Spinal cord (tissue), 10 donors: ENCODE measurements at places on chromosomes 2 and 18. TPM values are rescaled to one million over a fixed set of nuclear protein-coding genes. Genes with fewer than 3 reads are reported as not detected.

DNA sequence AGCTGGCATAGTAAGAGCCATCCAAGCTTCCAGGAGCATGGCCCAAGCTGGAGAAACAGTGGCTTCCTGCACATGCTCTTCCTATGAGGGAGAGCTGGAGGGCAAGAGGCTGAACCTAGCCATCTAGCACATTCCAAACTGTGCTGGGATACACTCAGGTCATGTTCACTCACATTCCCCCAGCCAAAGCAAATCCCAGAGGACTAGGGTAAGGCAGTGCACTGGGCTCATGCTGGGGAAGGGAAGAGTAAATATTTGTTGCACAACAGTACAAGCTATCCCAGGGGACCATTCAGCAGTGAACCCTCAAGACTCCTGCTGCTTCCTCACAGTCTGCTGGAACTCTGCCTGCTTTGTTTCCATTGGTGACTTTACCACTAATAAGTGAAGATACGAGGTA is 20.7 kb upstream of the GYPC start:
- no peaks in the 10 kb centered on the region for H3K27me3 ChIP-seq
- no peak overlapping the region for H3K4me3 ChIP-seq
- no peak overlapping the region for H3K27ac ChIP-seq
- H3K4me1 ChIP-seq, result no peaks in the 10 kb centered on the region
- DNase-seq, result no peak

- no peak overlapping the region for H3K4me3 ChIP-seq
- no peak overlapping the region for H3K27ac ChIP-seq
- no peaks in the 10 kb centered on the region for H3K27me3 ChIP-seq
- peaks cover 9% of the 10 kb centered on the region for H3K36me3 ChIP-seq
Measured at GRCh38 chr2:200482194-200482593, 27.7 kb downstream of the KCTD18 start.

GRCh38 chr2:88261725-88262124 is 91.6 kb downstream of the THNSL2 start:
- no peaks in the 10 kb centered on the region for H3K36me3 ChIP-seq
- H3K4me3 ChIP-seq, result no peak overlapping the region
- no peaks in the 10 kb centered on the region for H3K27me3 ChIP-seq
- H3K4me1 ChIP-seq, result no peaks in the 10 kb centered on the region

GRCh38 chr18:12455496-12455895 is 47.8 kb downstream of the PRELID3A start:
- H3K4me1 ChIP-seq, result peaks cover 11% of the 10 kb centered on the region
- H3K4me3 ChIP-seq, result no peak overlapping the region
- peak; percentile 95 for DNase-seq
- H3K36me3 ChIP-seq, result peaks cover 27% of the 10 kb centered on the region
- H3K27ac ChIP-seq, result peak overlapping the region; percentile 77

DNA sequence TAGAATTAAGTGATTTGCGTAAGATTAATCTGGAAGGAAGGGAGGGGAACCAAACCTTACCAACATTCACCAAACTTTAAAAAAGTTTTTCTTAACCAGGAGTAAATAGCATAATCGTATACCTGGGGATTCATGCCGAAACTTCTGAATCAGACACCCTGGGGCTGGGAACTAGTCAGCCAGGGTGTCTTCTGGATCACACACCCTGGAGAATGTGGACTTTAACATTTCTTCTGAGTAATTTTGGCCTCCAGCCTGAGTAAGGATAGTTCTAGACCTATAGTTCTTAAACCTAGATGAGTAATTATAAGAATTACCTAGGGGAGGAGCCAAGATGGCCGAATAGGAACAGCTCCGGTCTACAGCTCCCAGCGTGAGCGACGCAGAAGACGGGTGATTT is 44.1 kb upstream of the MEIS1 start:
- H3K4me1 ChIP-seq, result no peaks in the 10 kb centered on the region
- H3K36me3 ChIP-seq, result no peaks in the 10 kb centered on the region
- H3K4me3 ChIP-seq, result no peak overlapping the region
- no peaks in the 10 kb centered on the region for H3K27me3 ChIP-seq

DNA sequence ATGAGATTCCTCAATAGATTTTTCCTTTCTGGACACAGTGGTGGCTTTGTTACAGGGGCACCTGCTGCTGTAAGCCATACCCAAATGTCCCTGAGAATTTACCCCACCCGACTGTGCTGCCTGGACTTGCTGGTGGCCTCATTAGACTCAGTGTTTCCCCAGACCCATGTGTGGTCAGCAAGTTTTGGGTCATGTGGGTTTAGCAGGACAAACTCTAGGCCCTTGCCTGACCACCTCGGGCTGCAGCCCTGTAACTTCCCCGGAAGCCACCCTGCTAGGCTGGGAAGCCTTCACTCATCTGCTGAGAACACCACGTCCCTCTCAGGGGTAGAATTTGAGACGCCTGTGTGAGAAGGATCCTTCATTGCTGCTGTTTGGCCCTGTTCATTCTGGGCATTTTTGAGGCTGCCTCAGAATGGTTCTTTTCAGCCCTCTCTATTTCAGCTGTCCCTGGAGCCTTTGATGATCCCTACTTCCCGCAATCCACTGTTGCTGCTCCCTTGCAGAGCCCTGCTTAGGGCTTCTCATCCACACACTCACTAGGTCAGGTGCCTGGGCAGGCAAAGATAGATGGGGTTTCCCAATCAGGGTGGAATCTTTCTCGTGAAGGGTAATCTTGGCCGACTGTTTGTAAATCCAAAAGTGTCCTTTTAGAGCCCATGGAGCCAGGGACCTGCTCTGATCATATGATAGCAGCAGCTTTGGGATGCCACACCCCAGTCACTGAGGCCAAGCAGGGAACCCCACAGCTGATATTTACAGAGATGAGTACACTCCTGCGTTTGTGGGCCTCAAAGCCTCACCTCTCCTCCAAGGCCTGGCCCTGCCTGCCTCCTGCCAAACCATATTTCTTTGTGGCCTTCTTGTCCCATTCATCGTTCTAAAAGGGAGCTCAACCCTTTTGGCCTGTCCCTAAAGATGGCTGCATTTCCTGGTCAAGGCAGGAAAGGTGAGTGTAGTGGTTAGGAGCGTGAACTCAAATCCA is 6.7 kb downstream of the EHD3 start:
- peaks cover 19% of the 10 kb centered on the region for H3K36me3 ChIP-seq
- no peaks in the 10 kb centered on the region for H3K27me3 ChIP-seq
- peaks cover 50% of the 10 kb centered on the region for H3K4me1 ChIP-seq
- H3K4me3 ChIP-seq, result no peak overlapping the region
- DNase-seq, result no peak

DNA sequence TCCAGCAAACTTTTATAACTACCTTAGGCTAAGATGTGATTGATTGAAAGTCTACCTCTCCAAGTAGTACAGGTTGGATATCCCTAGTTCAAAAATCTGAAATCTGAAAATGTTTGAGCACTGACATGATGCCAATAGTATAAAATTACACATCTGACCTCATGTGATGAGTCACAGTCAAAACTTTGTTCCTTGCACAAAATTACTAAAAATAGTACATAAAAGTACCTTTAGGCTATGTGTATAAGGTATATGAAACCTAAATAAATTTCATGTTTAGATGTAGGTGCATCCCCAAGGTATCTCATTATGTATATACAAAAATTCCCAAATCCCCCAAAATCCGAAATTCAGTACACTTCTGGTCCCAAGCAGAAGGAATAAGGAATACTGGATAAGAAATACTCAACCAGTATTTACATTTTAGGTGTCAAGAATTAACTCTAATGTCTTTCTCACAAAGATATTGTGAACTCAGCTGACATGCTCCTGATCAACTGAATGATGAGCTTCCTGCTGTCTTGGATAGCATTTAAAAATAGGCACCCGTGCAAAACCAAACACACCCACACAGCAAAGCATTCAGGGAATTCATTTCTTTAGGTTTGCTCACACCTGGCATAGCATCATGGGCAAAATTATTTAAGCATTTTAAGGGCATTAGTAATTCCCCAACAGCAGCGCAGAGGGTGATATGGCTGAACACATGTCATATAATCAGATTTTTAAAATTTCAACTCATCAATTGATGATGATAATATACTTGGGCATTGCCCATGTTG is 497.4 kb upstream of the MEIS1 start:
- no peak overlapping the region for H3K4me3 ChIP-seq
- no peaks in the 10 kb centered on the region for H3K4me1 ChIP-seq
- no peak for DNase-seq
- H3K27ac ChIP-seq, result no peak overlapping the region

- no peaks in the 10 kb centered on the region for H3K36me3 ChIP-seq
- DNase-seq, result no peak
- no peaks in the 10 kb centered on the region for H3K27me3 ChIP-seq
- H3K27ac ChIP-seq, result no peak overlapping the region
- no peak overlapping the region for H3K4me3 ChIP-seq
Measured at GRCh38 chr2:38713338-38713737, 37.8 kb downstream of the SRSF7 start.

- H3K36me3 ChIP-seq, result no peaks in the 10 kb centered on the region
- H3K27ac ChIP-seq, result no peak overlapping the region
- no peaks in the 10 kb centered on the region for H3K27me3 ChIP-seq
Measured at GRCh38 chr2:231565887-231566594, 26.6 kb upstream of the TEX44 start.

- no peaks in the 10 kb centered on the region for H3K36me3 ChIP-seq
- DNase-seq, result no peak
- H3K27ac ChIP-seq, result no peak overlapping the region
- no peak overlapping the region for H3K4me3 ChIP-seq
- no peaks in the 10 kb centered on the region for H3K27me3 ChIP-seq
- H3K4me1 ChIP-seq, result peaks cover 3% of the 10 kb centered on the region
Measured at GRCh38 chr2:113133704-113134598, 6.6 kb downstream of the IL1RN start.

GRCh38 chr2:149160195-149160594 is 121.7 kb downstream of the LYPD6B start:
- H3K4me3 ChIP-seq, result no peak overlapping the region
- no peak overlapping the region for H3K27ac ChIP-seq

DNA sequence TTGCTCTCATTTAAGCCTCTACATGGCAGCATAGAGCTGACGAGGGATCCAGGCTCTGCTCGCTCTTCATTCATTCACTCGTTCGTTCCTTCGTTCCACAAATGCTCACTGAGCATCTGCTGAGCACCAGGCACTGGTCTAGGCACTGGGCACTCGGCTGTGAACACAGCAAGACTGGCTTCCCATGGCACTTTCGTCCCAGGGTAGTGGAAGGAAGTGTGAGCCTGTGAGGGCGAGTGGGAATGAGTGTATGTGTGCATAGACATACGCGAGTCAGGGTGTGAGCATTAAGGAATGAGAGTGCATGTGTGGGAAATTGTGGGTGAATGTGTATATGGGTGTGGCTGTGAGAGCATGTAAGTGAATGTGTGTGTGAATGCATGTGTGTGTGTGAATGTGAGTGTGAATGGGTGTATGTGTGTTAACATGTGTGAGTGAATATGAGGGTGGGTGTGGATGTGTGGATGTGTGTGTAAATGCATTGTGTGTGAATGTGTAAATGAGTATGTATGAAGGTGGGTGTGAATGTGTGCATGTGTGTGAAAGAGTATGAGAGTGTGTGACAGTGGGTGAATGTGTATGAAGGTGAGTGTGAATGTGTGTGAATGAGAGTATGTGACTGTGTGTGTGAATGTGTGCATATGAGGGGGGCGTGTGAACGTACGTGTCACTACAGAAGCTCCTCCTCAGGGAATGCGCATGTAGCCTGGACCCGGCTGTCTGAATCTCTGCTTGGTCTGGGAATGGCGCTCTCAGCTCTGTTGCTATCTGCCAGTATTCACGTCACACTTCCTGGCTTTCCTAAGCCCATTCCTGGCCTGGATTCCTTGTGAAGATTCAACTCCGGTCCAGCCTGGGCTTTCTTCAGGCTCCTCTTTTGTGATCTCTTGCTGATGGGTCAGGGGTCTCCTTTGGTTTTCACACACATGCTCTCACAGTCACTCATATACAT is 28.8 kb downstream of the SNORC start:
- peaks cover 15% of the 10 kb centered on the region for H3K4me1 ChIP-seq
- peaks cover 24% of the 10 kb centered on the region for H3K36me3 ChIP-seq
- peaks cover 3% of the 10 kb centered on the region for H3K27me3 ChIP-seq
- no peak for DNase-seq
- H3K27ac ChIP-seq, result no peak overlapping the region
- H3K4me3 ChIP-seq, result no peak overlapping the region

GRCh38 chr2:19747310-19748072 is 154.3 kb downstream of the TTC32 start:
- no peak overlapping the region for H3K4me3 ChIP-seq
- no peaks in the 10 kb centered on the region for H3K4me1 ChIP-seq
- no peaks in the 10 kb centered on the region for H3K27me3 ChIP-seq
- no peak for DNase-seq
- H3K36me3 ChIP-seq, result no peaks in the 10 kb centered on the region

DNA sequence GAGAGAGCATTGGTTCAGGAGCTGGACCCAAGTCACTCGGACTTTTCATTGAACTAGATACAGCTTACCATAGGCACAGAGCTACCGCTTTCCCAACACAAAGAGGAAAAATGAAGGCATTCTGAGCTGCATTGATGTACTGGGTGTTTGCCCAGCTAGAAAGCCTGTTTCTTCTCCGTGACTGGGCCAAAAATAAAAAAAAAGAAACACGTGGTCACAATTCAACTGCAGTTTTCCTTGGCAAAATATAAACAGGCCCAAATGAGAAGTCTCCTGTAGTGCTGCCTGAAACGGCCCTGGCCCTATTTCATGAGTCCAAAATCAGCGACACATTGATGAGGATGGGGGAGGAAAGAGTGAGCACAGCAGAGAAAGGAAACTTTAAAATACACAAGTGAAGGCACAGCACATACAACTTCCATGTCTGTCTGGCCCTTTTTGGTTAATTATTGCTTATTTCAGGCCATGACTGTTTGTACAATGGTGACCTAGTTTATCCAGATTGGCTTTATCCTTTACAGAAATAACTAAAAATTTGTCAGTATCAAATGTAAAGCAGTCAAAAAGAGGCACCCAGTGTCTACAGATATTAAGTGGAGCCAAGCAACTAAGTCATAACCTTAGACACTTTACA is 179.7 kb downstream of the ICOS start:
- H3K27ac ChIP-seq, result peak overlapping the region; percentile 48
- H3K27me3 ChIP-seq, result no peaks in the 10 kb centered on the region
- DNase-seq, result no peak
- no peak overlapping the region for H3K4me3 ChIP-seq

GRCh38 chr2:176291809-176292283 is 22.6 kb downstream of the MTX2 start:
- DNase-seq, result no peak
- H3K36me3 ChIP-seq, result no peaks in the 10 kb centered on the region
- no peaks in the 10 kb centered on the region for H3K27me3 ChIP-seq
- no peaks in the 10 kb centered on the region for H3K4me1 ChIP-seq
- no peak overlapping the region for H3K4me3 ChIP-seq

DNA sequence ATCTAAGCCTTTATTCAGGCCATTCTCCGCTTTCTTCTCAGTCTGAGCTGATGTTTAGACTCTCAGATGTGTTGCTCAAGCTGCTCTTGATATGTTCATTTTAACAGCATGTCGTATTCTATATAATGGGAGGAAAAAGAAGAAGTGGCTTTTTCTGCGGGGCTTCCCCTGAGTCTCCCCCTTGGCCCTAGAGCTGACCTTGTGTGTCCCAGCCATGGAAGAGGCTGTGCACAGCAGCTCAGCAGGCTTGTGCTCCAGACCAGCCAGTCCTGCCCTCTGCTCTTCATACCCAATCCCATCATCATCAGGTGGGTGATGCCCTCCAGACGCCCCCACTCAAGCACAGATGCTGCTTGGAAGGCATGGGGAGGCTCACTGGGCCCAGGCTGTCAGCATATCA is 155.1 kb upstream of the CELF4 start:
- H3K36me3 ChIP-seq, result no peaks in the 10 kb centered on the region
- no peaks in the 10 kb centered on the region for H3K4me1 ChIP-seq
- no peak overlapping the region for H3K4me3 ChIP-seq
- H3K27me3 ChIP-seq, result no peaks in the 10 kb centered on the region

The ALPI gene
- not detected for total RNA-seq

The NR4A2 gene
- total RNA-seq, result 4.0 TPM

The CCDC141 gene
- 4.4 TPM for total RNA-seq

The CHRNA1 gene
- 0.20 TPM for total RNA-seq

The USP34 gene
- 149 TPM for total RNA-seq

The HAAO gene
- 12.7 TPM for total RNA-seq

The MRPL33 gene
- 83.6 TPM for total RNA-seq
